ENCODE measurements at places on chromosomes 16 and 17. TPM values are rescaled to one million over a fixed set of nuclear protein-coding genes. Genes with fewer than 3 reads are reported as not detected.

MT1A gene
- not detected for total RNA-seq

- DNase-seq: no peak
Measured at GRCh38 chr17:77579682-77580081, 378.8 kb upstream of the TNRC6C start.

DNA sequence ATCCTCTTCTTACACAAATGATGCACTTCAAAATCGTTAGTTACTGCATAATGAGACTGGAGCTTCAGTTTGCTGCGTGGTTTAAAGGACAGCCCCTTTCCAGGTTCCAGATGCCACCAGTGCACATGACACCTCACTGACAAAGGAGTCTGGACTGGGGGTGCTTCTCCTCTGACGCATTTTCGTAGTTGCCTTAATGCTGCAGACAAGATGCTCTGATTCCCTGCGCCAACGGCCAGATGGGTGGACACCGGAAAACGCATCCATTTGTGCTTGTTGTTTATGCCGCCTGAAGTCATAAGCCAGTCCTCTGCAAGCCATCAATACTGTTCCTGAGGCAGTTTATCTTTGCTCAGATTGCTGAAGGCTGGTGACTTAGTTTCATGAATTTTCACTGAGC lies 16.0 kb downstream of the FBXO31 start:
- no peak for DNase-seq

- DNase-seq: no peak
Measured at GRCh38 chr17:75099881-75100595, 9.7 kb upstream of the ARMC7 start.

GRCh38 chr17:83190004-83190385 lies 110.6 kb downstream of the METRNL start:
- no peak for DNase-seq

GRCh38 chr17:64630309-64631223 lies 31.5 kb downstream of the SMURF2 start:
- DNase-seq: no peak

DNA sequence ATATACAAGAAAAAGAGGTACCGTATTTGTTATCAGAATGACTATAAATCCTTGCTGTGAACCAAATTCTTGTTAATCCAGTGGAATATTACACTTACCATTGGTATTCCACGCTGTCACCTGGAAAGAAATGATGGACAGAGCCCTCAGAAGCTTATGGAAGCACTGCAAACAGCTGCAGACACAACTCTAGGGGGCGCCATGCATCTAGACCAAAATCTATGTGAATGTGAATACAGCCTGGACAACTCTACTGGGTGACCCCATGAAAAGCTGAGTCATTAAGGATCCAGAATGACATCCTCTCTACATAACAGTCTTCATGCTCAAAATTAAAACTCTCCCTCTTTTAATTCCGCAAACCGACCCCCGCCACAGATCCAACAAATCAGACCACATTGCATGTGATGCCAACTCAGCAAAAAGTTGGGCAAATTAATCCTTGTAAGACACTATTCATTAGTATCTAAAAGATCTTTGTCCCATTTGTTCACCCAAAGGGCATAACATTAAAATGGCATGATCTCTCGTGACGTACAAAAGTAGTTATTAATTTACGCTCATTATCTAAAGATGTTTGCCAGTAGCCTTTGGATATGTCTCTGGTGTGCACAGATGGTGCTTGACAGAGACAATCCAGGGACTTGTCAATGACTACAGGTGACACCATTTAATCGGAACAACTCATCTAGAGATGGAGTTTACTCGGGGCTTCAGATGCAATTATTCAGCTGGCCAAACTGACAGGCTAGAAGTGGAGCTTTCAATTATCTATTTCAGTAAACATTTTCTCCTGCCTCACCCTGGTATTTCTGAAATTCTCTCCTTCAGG lies 552.7 kb upstream of the PSMD7 start:
- DNase-seq: peak; percentile 3
